T-helper 2 cell (primary cell): ENCODE measurements at places on chromosomes 12 and 14.

GRCh38 chr12:43158126-43158525, 393.9 kb downstream of the ADAMTS20 start:
- DNase-seq, result no peak

DNA sequence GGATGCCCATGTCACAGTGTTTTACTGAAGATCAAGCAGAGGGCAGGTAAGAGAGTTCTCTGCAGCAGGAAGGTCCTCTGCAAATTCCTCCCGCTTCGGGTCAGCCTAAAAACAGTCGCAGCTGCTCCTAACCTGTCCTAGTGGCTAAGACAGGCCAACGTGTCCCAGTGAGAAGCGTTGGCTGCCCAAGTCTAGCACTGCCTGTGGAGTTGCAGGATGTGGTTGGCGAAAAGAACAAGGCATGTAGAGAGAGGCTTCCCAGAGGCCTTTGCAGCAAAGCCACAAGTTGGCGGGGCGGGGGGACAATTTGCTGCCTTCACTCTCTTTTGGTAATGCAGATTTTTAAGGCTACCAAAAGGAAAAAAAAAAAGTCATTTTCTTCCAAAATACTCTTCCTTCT, 340.1 kb downstream of the BCL11B start:
- peak; percentile 44 for DNase-seq

- no peak for DNase-seq
Measured at GRCh38 chr12:70590051-70590450, 47.2 kb downstream of the PTPRB start.

DNA sequence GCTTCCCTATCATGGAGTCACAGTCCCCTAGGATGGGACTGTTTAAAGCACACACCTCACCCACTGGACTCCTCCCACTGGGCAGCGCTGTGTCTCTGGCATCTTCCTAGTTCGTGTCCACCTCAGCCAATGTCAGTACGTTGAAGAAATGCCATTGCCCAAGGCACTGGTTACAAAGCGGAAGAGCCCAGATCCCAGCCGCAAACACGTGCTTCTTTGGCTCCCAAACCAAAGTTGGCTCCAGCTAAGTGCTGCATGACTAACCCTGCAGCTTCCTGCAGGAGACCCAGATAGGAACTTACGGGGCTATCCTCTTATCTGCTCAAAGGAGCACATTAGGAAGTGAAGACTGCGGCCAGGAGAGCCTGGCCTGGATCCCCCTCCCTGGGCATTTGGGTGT, 9.3 kb downstream of the SYNE3 start:
- no peak for DNase-seq

DNA sequence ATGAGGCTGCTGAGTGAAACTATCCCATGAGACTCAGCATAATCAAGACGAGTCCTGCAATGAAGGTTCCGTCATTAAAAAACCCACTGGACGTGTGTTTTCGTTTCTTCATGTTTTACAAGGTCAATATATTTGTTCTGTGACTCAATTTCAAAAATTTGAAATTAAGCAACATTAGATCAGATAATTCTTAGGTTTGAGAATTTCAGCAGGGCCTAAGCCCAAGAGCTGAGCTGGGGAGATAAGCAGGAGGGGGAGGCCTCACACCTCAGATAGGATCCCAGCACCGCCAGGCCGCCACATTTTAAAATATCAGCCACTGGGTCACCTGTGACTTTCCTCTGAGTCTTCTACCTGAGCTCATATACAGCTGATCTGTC, 13.3 kb downstream of the STX2 start:
- no peak for DNase-seq

GRCh38 chr12:56900583-56900982, 33.6 kb downstream of the SDR9C7 start:
- no peak for DNase-seq

- DNase-seq, result no peak
Measured at GRCh38 chr12:67650388-67651131, 2.0 kb downstream of the DYRK2 start.

GRCh38 chr14:99035712-99036610, 236.0 kb downstream of the BCL11B start:
- DNase-seq, result no peak

GRCh38 chr12:34289431-34290380, 267.4 kb downstream of the ALG10 start:
- no peak for DNase-seq

GRCh38 chr14:80047761-80048160, 163.5 kb downstream of the DIO2 start:
- no peak for DNase-seq

- DNase-seq, result no peak
Measured at GRCh38 chr14:94059998-94060397, 21.0 kb downstream of the DDX24 start.

DNA sequence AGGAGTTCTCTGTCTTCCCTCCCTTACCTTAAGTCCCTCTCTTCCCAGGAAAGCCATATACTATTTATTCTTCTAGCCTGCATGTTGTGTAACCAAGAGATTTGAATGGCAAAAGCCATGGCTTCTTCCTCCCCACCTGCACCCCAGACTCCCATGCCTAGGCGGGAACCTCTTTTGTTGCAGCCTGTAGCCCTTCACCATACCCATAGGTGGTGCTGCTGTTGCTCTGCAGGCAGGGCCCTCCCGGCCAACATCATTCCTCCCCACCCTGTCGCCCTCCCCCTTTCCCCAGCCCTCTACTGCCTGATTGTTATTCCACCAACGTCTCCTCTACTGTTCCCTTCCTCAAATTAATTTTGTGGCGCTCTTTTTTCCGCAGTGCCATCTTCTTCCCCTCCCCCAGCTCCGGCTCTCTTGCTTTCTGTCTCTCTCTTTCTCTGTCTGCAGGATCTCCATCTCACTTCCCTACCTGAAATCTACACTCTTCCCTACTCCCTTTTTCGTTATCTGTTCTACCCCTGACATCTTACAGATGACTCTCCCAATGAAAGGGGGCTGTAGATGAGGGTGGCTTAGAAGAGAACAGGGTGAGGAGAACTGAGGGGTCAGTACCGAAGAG, 13.8 kb downstream of the NGDN start:
- no peak for DNase-seq

GRCh38 chr14:75602503-75602902, 24.1 kb downstream of the FLVCR2 start:
- no peak for DNase-seq

DNA sequence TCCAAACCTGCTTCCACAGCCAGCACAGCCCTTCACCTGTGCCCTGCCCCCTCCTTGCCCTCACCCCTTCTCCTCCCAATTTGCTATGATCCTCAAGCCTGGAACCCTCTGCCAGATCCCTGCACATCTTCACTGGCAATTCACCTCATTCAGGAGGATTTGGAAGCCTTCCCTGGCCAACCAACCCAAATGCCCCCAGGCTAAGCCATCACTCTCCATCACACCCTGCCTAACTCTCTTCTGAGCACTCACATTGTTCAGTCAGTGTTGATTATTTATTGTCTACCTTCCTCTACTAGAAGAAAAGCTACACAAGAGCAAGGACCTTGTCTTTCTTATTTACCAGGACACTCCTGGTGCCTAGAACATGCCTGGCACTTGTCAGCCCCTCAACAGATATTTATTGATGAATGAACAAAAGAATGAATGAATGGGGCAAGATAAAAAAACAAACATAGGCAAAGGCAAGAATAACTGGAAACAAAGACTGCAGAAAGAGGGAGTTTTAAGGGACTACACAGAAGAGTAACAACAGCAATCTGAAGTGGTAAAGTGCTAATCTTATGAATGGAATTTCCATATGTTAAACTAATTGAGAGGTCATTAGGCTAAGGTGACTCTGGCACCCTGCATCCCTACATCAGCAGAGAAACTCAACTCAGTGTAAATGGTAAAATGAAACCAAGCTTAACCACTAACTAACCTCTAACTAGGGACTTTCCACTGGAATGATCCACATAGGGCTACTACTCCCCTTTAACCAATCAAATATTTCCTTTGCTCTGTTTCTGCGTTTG, 33.4 kb downstream of the TMTC1 start:
- no peak for DNase-seq

DNA sequence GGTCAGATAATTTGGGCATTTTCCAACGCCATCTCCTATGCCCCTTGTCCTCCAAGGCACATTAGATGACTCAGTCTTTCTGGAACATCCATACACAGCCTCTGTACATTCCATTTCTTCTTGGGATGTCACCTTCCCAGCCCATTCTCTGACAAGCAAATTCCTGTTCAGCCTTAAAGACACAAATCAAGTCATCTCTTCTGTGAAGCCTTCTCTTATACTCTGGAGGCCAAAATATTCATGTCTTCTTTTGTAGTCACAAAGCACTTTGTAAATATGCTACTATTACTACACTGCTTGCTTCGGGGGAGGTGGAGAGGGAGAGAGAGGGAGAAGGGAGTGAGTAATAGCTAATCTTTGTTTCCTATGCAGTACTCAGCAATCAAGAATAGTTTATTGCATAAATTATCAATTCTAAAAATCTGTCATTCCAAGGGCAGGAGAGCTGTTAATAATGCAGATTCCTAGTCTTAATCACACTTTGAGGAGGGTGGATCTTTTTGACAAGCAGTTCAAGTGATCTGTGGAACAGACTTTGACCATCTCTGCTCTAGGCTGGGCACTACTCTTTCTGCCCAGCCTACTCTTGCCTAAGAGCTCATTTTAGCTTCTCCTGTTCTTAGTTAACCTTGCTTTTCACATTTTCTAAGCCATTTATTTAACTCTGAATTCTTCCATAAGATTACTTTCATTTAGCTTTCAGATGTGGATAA, 27.9 kb downstream of the KCNMB4 start:
- no peak for DNase-seq

- no peak for DNase-seq
Measured at GRCh38 chr14:65434216-65434850, 21.8 kb downstream of the FUT8 start.

DNA sequence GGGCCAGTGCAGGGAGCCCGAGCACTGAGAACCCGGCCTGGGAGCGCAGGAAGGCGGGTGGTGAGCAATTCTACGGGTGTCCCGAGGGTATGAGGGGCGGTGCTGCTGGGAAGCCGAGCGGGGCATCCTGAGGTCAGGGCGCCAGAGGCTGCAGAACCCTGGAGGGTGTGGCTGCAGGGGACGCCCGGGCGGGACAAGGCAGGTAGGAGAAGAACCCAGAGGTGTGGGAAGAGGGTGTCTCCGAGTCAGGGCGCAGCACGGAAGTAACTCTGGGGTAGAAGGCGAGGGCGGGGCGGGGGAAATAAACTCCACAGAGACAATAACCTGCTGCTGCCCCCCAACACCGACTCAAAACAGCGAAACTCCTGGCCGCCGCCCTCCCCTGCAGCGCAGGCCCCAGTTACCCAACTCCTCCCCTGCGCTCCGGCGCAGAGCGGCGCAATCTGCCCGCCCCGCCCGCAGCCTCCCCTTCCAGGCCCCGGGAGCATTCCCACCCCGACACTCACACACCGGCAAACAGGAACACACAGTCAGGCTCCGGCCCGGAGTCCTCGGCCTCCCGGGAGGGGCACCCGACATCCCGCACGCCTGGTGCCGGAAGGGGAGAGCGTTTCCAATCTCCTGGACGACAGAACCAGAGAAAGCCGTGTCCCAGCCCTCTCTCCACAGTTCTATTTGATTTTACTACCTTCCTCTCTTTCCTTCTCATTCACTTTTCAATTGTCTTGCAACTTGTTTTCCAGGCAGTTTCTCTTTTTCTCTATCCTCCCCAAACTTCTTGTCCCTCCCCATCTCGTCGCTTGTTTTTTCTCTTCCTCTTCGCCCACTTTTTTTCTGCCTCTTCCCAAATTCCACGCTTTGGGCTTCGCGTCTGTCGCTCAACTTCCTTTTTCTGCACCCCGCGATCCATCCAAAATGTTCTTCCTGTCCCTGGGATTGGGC, 2.4 kb downstream of the HRK start:
- DNase-seq, result no peak

DNA sequence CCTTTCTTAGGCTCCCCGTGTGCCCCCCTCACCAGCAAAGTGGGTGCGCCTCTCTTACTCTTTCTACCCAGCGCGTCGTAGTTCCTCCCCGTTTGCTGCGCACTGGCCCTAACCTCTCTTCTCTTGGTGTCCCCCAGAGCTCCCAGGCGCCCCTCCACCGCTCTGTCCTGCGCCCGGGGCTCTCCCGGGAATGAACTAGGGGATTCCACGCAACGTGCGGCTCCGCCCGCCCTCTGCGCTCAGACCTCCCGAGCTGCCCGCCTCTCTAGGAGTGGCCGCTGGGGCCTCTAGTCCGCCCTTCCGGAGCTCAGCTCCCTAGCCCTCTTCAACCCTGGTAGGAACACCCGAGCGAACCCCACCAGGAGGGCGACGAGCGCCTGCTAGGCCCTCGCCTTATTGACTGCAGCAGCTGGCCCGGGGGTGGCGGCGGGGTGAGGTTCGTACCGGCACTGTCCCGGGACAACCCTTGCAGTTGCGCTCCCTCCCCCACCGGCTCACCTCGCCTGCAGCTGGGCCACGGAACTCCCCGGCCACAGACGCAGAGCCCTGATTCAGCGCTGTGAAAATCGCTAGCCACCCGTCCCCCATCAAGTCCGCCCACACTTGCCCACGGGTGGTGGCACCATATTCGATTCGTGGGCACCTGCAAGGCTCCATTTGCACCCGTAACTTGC, 1.3 kb downstream of the TMEM233 start:
- DNase-seq, result no peak

GRCh38 chr12:106582249-106582591, 584 bp upstream of the RFX4 start:
- no peak for DNase-seq

GRCh38 chr12:106675651-106676435, 93.0 kb downstream of the RFX4 start:
- no peak for DNase-seq

DNA sequence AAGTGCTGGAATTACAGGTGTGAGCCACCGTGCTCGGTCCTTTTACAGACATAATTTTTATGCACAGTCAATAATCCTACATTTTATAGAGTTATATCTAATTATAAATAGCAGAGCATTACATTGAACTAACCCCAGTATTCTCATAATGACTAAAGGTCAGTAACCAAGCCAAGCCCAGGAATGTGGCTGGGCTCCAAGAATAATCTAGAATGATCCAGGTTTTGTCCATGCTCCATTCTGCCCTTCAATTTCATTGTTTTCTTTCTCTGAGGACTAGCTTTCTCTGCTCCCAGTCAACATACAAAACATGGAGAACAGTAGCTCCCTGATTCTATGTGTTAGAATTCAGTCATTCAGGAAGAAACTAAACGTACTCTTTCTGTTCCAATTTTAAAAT, 92.1 kb upstream of the KRR1 start:
- DNase-seq, result no peak

- no peak for DNase-seq
Measured at GRCh38 chr12:3326850-3327780, 163.9 kb upstream of the PRMT8 start.

DNA sequence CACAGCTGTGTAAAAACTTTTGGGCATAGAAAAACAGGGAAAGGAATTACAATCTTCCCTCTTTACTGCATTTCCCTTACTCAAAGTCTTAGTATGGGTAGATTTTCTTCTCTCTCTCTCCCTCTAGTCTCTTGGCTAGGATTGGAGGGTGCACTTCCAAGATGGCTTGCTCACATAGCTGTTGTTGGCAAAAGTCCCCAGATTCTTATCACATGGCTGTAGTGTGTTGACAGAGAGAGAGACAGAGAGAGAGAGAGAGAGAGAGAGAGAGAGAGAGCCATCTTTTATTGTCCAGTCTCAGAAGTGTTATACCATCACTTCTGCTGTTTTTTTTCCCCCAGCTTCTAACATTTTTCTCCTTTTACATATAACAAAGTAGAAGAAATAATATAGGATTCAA, 6.3 kb upstream of the OR4E2 start:
- DNase-seq, result no peak
